ENCODE measurements at places on chromosomes 3 and 15.

GRCh38 chr15:59886441-59886840, 117.7 kb upstream of the FOXB1 start:
- no peak for DNase-seq

DNA sequence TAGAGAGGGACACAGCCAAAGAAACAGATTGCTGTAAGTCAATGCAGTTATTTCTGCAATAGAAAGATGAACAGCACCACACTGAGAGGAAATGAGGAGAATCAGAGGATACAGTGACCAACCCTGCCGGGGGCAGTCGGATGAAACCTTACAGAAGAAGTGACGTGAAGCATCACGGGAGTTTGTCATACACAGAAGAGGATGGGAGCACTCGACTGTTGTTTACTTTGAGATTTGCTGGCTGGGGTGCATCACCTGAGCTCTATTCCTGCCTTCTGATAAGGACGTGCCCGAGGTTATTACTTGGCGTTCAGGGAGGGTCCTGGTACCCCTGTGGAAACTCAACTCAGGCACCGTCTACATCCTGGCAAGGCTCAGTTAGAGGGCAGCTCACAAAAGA, 45.4 kb downstream of the MAGEF1 start:
- no peak for DNase-seq

- DNase-seq: peak; percentile 28
Observed at GRCh38 chr3:174776123-174776522, 83.0 kb upstream of the NAALADL2 start.

- DNase-seq: no peak
Observed at GRCh38 chr3:190032923-190033322, 87.8 kb downstream of the P3H2 start.

GRCh38 chr15:58486062-58486461, 54.3 kb downstream of the LIPC start:
- DNase-seq: no peak

GRCh38 chr15:63722204-63722808, 111.4 kb downstream of the HERC1 start:
- DNase-seq: no peak

- no peak for DNase-seq
Observed at GRCh38 chr3:196689941-196690660, 21.9 kb downstream of the CEP19 start.

DNA sequence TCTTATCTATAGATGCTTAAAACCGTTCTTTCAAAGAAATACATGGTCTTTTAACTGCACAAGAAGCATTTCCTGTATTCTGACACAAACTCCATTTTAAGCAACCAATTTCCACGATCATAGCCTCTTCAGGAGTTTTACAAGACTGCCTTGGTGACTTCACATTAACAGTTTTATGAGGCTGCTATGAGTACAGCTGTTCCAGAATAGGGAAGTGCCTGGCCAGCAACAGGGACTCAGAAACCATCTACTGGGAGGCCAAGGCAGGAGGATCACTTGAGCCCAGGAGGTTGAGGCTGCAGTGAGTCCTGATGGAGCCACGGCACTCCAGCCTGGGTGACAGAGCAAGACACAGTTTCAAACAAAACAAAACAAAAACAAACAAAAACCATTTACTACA, 78.4 kb downstream of the B3GNT5 start:
- DNase-seq: no peak

DNA sequence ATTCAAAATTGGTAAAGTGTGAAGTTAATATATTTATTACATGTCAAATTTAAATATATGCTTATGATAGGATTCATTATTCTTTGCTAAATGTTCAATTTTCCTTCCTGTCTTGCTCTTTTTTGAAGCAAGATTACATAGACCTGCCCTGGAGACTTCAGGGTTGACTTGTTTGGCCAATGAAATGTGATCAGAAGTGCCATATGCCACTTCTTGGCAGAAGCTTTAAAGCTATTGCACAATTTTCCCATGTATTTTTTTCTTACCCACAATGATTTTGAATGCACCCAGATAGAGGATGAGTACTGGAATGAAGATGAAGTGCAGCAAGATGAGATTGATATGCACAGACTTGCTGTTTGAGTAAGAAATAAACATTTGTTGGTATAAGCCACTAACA, 406.3 kb upstream of the BCHE start:
- DNase-seq: no peak

DNA sequence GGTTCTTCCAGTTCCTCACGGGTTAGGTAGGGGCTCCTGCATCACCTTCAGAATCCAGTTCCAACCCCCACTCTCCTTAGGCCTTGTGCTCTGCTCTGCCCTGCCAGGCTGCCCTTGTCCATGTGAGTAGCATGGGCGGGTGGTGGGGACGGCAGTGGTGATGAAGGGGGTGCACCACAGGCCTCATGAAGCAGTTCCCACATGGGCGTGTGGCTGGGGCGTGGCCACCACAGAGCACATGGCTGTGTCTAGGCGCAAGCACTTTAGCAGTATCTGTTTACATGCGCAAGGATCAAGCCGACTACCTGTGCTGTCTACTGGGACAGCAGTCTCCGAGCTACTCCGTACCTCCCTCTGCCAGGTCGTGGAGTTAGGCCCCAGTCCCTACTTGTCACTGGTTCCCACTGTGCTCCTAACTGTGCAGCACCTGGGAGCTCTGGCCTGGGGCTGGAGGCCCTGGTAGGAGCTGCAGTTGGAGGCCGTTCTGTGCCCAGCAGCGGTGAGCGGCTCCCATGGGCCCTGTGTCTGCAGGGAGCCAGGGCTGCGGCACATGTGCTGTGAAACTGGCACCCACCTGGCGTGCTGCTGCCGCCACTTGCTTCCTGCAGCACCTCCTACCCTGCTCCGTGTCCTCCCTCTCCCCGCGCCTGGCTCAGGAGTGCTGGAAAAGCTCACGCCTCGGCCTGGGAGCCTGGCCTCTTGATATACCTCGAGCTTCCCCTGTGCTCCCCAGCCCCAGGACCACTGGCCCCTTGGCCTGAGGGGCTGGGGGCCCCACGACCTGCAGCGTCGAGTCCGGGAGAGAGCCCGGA, 53.5 kb downstream of the PLXNA1 start:
- DNase-seq: no peak

- peak; percentile 22 for DNase-seq
Observed at GRCh38 chr15:28178290-28178689, 79.2 kb upstream of the OCA2 start.

DNA sequence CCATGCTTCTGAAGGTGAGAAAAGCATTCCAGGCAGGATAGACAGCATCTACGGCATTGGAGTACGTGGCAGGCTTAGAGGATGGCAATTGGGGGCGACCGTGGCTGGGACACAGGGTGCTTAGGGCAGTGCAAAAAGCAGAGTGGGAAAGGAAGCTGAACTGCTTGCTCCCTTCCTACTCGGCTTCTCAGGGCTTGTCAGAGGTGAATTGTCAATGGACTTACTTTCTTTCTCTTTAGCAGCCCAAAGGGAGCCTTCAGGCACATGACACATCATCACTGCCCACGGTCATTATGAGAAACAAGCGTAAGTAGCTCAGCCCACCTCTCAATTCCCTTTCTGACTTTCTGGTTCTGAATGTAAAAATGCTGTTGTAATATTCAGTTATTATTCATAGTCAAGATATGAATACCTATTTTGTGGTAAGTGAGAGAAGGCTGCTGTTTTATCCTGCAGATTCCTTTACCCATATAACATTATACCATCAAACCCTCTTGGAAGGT, 84.3 kb downstream of the KLHL25 start:
- DNase-seq: no peak

DNA sequence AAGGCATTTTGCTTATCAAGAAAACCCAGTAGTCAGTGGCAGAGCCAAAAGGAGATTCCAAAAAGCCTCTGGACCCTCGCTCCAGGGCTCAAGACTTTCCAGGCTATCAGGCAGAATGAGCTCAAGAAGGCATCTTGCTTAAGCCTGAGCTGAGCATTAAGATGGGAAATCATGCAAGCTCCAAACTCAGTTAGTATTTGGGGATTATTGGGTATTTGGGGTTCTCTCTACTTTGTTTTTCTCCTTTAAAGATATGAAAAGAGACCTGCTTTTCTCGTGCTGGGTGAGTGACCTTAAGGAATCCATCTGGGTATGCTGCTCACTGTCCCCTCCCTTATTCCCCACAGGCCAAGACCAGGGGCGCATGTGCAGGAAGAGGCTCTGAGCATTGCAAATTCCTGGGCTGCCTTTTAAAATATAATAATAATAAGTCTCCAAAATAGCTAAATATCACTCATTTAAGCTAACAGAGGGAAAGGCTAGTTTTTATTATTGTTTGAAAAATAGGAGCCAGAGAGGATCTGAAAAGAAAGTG, 75.4 kb upstream of the HACD2 start:
- DNase-seq: no peak

GRCh38 chr15:42710662-42711061, 26.3 kb downstream of the CDAN1 start:
- DNase-seq: no peak

- DNase-seq: no peak
Observed at GRCh38 chr3:118984699-118985098, 49.9 kb downstream of the IGSF11 start.

- DNase-seq: no peak
Observed at GRCh38 chr3:105511031-105511430, 144.3 kb downstream of the ALCAM start.

- DNase-seq: no peak
Observed at GRCh38 chr3:183298701-183299153, 45.7 kb downstream of the B3GNT5 start.

DNA sequence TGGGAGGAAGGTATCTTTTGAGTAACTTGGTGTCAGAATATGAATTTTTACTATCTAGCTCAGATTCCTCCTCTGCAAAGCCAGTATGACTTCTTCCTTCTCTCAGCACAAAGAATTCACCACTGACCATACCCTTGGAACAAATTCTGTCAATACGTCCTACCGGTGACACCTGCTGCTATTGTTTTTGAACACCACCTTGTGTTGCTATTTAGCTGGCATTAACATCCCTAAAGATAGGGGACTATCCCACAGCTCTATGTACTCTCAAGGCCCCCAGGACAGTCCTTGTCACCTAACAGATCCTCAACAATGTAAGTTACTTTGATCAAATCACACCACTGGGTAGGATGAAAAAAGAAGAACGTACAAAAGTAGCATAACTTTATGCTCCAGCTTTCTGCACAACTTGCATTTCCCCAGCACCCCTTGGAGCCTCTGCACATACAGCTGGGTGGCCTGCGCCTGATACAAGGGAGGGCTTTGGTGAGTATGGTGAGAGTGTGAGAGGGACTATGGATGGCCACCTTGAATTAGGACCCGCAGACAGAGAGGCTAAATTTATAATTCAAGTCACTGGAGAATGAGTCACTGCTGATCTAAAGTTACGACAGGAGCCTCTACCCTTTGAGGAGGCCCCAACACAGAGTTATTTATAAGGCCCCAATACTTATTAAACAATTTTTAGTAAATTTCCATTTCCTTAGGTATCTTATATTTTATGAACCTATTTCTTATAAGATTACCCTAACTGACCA, 2.3 kb upstream of the COLQ start:
- no peak for DNase-seq

DNA sequence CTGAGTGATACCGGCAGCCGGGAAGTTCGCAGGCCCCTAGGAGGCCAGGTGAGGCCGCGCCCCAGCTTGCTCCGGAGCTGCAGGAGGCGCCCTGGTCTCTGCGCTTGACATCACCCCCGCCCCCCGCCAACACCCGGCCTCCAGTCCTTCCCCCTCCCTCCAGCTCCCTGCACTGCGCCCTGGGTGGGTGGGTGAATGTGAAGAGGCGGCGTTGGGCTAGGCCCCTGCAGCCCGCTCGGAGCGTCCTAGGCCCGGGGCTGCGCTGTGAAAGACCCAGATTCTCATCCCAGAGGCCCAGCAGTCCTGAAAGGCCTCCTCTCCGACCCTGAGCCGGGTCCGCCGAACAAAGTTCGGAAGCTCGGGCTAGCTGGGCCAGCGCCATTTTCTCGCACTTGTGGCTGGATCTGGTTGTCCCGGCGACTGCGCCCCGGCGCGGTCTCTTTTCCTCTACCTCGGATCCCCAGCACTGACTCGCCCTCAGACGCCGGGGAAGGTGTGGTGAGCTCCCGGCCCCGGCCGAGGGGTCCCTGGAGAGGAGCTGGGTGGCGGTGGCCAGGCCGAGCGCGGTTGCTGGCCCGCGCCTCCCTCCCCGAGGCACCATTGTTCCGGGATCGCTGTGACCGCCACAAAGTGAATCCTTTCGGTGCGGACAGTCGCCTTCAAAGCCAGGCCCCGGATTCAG, 12.9 kb downstream of the ZIC4 start:
- peak; percentile 52 for DNase-seq

- no peak for DNase-seq
Observed at GRCh38 chr15:70416829-70417228, 319.1 kb upstream of the TLE3 start.

DNA sequence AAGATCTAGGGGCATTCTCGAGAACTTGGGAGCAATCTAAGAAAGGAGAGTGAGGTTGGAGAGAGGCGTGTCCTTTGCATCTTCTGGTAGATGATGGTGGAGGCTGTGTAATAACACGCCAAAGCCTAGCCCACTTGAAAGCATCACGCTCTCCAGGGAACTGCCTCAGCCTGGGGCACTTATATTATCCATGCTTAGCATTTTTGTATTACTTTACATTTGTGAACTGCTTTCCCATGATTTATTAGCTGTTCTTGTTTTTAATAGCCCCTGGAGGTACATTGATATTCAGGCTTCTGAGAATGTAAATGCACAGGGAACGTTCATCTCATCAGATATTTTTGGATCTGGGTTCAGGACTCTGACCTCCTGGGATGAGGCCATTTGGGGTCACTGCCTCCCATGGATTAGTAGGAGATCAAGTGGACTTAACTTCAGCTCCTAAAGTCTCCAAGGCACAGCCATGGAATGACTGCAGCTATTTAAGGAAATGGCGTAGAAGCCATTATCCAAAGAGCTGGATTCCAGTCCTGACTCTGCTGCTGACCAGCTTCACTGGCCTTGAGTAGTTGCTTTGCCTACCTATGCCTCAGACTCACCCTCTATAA, 124.9 kb downstream of the LPP start:
- no peak for DNase-seq

- peak; percentile 97 for DNase-seq
Observed at GRCh38 chr3:122415762-122416654, at the start of gene WDR5B. Gene WDR5B (minus strand): TSS chr3:122416062. CDS start chr3:122415528, 534 bp downstream.

- peak; percentile 20 for DNase-seq
Observed at GRCh38 chr15:101110681-101111569, 140.9 kb downstream of the CHSY1 start.
